Occipital lobe (tissue), 3 donors: ENCODE measurements at places on chromosomes 6 and 20.
A peak's percentile ranks its signal among the peaks of the same experiment; 100 is the strongest.

DNA sequence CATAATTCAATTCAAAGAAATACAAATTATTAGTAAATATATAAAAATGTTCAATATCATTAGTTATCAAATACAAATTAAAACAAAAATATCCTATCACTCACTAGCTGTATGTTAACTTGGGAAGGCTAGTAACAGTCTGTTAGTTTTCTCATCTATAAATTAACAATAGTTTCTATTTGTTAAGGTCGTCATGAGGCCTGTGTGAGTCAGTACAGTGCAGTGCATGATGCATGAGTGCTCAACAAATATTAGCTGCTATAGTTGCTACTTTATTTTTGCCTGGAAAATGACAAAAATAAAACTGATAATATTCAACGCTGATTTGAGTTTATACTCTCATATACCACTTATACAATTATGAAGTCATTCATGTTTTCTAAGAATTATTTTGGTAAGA is 401.6 kb upstream of the RUNX2 start:
- no peak for DNase-seq

DNA sequence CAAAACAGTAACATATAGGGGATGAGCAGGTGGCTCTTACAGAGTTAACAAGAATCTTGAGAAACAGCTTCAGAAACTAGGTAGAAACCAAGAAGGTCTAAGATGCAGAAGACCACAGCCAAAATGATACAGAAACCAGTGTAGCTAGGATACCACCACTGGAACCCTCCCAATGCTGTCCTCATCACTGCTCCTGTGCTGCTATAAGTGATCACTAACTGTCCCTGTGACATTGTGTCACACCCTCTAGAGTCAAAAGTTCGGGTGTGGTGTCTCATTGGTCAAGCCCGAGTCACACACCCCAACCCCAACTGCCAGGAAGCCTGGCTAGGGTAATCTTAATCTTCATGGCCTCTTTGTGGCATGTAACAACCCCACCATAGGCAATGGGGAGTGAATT is 153.1 kb downstream of the RCAN2 start:
- DNase-seq = no peak

- no peak for DNase-seq
Observed at GRCh38 chr20:37777012-37777950, 83.5 kb downstream of the CTNNBL1 start.

- DNase-seq = no peak
Observed at GRCh38 chr6:169709293-169709692, 7.4 kb downstream of the C6orf120 start.

GRCh38 chr6:142210606-142211005 is 63.5 kb downstream of the VTA1 start:
- DNase-seq = no peak

GRCh38 chr20:20427227-20427864 is 59.4 kb downstream of the INSM1 start:
- peak; percentile 12 for DNase-seq

- DNase-seq = no peak
Observed at GRCh38 chr6:46964716-46965519, 43.2 kb upstream of the ADGRF5 start.

DNA sequence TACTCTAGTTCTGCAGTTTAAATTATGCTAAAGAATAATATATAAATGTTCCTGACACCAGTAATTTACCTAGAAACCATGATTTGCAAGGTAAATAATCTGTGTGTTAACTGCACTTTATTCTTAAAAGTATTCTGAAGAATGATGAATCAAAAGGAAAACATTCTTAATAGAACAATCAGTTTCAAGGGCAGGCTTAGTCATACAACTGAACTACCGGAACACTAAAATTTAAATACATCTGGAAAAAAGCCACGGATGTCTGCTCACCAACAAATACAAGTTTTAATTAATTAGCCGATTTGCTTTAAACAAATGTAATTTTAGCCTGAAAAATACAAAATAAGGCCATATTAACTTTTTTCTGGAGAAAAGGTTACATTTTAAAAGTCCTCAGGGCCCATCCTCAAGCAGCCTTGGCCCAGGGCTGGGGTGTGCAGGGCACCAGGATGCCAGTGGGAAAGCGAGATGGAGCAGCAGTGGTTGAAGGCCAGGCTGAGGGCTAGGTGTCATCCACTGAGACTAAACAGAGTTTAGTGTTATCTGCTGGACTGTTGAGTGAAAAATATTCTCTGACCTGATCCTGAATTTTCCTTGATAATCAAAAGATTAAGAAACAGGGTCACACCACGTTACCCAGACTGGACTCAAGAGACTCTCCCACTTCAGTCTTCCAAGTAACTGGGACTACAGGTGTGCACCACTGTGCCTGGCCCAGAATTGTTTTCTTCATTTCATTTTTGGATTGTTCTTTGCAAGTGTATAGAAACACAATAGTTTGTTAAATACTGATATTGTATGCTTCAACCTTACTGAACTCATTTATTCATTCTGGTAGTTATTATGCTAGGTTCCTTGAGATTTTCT is 88.2 kb upstream of the DST start:
- no peak for DNase-seq

DNA sequence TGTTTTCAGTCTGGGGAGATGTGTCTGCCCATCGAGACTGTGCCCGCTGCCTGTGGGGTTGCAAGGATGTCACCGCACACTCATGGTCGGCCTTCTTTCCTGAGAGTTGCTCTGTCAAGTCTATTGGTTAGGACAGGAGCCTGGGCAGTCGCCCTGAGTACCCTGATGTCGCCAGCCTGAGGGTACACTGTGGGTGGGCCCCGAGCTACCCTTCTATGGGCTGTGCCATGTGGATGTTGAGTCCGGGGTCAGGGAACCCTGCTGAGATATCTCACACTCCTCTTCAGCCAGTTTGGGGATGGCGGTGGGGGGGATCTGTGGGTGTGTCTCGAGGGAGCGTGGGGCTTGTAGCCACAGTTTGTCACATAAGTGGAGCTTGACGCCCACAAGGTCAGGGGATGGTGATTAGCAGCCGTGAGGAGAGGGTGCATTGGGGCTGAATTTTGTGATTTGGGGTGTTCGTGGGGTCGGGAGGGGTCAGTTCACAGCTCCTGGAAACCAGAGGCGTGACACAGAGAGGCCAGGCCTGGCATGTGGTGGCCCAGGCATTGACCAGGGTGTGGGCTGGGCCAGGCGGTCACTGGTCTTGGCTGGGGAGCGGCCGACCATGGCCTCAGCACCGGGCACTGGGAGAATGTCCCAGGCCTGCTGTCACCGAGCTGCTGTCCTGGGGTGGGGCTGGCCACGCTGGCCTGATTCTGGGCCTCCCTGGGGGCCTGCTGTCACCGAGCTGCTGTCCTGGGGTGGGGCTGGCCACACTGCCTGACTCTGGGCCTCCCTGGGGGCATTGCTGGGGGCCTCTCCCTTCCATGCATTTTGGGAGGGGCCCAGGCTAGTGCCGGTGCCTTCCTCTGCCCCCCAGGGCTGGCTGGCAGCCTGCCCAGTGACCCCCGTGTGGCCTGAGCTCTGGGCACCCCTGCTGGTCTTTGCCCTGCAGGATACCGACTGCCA is 1.6 kb upstream of the NPBWR2 start:
- no peak for DNase-seq

DNA sequence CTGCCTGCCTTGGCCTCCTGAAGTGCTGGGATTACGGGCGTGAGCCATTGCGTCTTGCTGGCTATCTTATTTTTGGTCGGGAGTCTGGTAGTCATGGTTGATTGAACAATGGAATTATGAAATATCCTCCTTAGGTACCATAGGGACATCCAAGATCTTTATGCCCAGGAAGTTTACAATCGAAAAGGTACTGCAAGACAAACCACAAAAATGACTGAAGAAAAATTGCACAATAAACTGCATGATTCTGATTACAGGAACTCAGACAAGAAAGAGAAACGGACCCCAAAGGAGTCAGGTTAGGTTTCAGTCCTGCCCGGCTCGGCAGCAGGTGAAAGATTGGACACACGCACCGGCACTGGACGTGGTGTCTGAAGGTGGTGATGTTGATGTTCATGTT is 5.3 kb downstream of the SLC26A8 start:
- no peak for DNase-seq

DNA sequence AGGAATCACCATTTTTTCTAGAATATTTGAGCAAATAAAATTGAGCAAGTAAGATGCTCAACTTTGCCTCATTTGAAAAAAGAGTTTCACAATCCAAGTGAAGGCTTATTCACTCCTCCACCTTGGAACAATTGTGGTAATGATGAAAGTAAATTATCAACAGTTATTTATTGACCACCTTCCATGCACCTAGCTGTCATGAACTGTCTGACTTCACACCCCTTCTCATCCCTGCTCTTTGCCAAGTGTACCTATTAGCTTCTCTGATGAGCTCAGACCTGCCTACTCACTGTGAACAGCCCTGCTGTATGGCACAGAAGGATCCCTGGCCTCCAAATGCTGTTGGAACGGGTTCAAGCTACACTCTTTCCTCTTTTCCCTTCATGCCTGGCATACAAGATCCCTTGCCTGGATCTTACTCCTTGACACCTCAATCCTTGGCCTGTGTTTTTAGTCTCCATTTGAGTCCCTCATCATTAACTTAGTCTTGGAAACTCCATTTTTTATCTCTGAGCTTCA is 99.0 kb upstream of the PREP start:
- no peak for DNase-seq

GRCh38 chr20:60123096-60123495 is 164.9 kb downstream of the CDH26 start:
- DNase-seq = no peak

- no peak for DNase-seq
Observed at GRCh38 chr6:152343735-152344360, 293.3 kb downstream of the SYNE1 start.

GRCh38 chr20:38728191-38728781 is 4.0 kb downstream of the SLC32A1 start:
- DNase-seq = no peak

- DNase-seq = no peak
Observed at GRCh38 chr20:39669659-39670058, 707.5 kb downstream of the DHX35 start.

DNA sequence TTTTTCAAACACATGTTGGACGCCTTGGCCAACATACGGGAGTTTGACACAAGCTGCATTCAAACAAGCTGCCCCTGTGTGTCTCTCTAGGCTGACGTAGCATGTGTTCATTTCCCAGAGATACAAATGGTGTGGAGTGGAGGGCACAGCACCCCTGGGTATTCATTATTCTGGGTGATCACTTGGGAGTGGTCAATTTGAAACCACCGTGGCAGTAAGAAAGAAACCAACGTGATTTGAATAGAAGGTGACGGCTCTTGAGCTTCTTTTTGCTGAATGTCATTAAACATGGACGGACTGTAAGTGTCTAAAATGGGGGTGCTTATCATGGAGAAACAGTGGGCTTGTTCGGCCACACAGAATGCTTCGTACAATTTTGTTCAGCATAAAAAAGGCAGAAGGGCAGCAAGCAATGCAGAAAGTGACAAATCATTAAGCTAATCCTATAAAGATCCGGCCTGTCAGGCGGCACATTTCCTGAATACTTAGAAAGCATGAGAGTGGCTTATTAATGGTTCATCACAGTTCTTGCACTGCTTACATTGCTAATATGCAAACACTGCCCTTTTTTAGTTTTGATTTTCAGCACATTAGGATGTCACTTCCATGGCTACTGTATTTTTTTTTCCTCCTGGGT is 1261.9 kb upstream of the CITED2 start:
- DNase-seq = no peak

DNA sequence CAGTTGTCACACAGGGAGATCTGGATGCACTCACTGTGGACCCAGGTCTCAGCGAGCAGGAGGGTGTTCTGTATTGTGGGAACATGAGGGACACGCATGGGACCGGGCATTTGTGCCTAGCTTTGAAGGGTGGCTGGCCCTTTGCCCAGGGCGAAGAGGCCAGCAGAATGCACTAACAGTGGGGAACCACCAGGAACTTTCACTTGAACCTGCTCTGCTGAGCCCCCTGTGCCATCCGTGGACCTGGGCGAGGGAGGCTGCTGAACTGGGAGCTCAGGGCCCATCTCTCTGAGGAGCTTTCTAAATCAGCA is 1.2 kb upstream of the ULBP2 start:
- DNase-seq = no peak

DNA sequence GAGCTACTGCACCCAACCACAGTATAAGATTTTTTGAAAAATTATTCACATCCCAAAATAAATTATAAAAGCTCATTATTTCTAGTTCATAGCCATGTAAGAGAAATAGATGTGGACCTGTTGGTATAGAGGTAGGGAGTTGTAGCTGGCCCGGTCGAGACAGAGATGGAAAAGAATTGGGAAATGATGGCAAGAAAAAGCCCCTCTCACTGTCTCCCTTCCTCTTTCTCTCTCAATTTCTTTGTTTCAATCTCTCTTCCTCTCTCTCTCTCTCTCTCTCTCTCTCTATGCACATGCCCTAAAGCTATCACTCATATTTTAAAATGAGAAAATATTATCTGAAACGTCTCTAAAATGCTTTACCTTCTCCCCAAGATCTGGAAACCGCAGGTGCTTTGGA is 80.7 kb upstream of the CD83 start:
- DNase-seq = no peak

DNA sequence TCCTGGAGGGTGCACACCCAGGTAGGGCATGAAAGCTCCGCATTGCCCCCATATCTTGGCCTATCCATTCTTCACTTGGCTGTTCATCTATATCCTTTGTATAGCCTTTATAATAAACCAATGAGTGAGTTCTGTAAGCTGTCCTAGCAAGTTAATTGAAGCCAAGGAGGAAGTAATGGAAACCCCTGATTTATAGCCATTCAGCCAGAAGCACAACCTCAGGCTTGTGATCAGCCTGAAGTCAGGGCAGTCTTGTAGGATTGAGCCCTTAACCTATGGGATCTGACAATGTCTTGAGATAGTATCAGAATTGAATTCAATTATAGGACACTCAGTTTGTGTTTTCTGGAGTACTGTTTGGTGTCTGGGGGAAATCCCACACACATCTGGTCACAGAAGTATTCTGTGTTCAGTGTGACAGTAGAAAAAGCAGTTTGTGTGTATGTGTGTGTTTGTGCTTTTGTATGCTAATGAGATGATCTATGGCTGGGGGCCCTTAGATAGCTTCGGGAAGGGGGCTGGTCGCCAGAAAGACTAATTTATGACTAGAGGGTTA is 5.7 kb downstream of the NT5E start:
- DNase-seq = no peak

- no peak for DNase-seq
Observed at GRCh38 chr6:28841290-28841689, 82.5 kb downstream of the TRIM27 start.

GRCh38 chr6:4983322-4983721 is 20.5 kb downstream of the RPP40 start:
- DNase-seq = no peak

- DNase-seq = no peak
Observed at GRCh38 chr6:112475083-112475482, 128.0 kb downstream of the RFPL4B start.

- peak; percentile 54 for DNase-seq
Observed at GRCh38 chr20:35306931-35307517, 14.8 kb upstream of the FAM83C start.

DNA sequence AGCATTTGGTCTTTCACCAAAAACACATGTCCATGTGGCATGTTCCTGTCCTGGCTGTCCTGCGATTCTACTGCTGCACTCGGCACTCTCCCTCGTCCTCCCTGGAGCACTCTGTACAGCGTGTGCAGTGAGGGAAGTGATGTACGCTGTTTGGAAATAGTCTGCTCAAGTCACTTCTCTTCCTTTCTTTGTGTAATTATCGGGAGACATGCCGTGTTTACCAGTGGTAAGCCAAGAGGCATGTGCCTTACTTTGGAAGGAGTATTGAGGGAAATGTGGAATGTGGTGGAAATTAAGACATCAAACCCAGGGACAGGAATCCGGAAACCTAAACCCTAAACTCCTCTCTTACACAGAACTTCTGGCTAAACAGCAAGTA is 268.5 kb upstream of the FOXQ1 start:
- no peak for DNase-seq
